ENCODE measurements at places on chromosomes 5 and 9. TPM values are rescaled to one million over a fixed set of nuclear protein-coding genes. Genes with fewer than 3 reads are reported as not detected.

The ANKRD34B gene
- total RNA-seq: not detected

The ABL1 gene
- 34.1 TPM for total RNA-seq

The TPPP gene
- total RNA-seq: not detected

The BARHL1 gene
- total RNA-seq: not detected

The BTNL8 gene
- not detected for total RNA-seq

The STKLD1 gene
- 0.76 TPM for total RNA-seq

The TBC1D2 gene
- 3.5 TPM for total RNA-seq

The SURF4 gene
- 176 TPM for total RNA-seq

The IRX2 gene
- not detected for total RNA-seq

The PITX1 gene
- total RNA-seq: not detected

- no peak for DNase-seq
Measured at GRCh38 chr5:68554571-68555279, 339.2 kb downstream of the PIK3R1 start.

GRCh38 chr9:23790351-23791260 is 35.4 kb downstream of the ELAVL2 start:
- no peak for DNase-seq

DNA sequence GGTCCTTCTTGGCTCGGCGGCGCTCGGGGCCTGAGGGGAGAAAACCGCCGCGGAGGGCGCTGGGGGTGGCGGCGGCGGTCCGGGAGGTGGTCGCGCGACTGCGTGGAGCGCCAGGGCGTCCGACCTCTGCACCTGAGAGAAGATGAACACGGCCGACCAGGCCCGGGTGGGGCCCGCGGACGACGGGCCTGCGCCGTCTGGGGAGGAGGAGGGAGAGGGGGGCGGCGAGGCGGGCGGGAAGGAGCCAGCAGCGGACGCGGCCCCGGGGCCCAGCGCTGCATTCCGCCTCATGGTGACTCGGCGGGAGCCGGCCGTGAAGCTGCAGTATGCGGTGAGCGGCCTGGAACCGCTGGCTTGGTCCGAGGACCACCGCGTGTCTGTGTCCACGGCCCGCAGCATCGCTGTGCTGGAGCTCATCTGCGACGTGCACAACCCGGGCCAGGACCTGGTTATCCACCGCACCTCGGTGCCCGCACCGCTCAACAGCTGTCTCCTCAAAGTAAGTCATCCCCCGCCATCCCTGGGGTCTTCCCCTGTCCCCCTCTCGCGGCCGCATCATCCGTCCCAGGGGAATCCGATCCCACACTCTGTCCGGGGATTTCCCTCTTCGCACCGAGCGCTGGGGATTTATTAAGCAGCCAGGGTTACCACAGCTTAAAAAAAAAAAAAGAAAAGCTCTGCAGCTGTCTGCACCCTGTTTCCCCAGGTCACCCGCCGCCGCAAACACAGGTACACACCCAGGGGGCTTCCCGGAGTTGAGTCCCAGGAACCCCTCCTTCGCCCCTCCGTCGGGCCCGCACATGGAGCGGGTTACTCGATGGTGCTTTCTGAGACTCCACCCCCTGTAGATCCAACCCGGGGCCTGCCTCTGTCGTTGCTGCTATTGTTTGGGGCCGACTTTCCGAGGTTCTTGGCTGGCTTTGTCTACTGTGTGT is at the start of gene GTF3C4:
GTF3C4 (plus strand) TSS at position 8 of the 935 bp plus-strand sequence; CDS start at position 143, 135 bp downstream.
- peak; percentile 51 for DNase-seq

DNA sequence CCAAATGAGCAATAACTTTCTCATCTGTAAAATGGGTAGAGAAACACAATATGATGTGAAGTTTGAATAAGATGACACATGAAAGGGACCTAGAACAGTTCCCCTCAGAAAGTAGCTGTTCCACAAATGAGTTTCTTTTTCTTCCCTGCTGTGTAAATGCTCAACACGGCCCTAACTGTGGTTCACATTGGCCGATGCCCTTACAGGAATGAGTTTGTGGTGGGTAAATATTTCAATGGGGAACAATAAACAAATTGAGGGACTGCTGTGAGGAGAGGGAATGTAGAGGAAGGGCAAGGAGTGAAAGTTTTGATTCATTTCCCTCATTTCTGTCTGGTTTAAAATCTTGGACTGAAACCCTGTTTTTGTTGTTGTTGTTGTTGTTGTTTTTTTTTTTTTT is 12.8 kb downstream of the C6 start:
- no peak for DNase-seq

DNA sequence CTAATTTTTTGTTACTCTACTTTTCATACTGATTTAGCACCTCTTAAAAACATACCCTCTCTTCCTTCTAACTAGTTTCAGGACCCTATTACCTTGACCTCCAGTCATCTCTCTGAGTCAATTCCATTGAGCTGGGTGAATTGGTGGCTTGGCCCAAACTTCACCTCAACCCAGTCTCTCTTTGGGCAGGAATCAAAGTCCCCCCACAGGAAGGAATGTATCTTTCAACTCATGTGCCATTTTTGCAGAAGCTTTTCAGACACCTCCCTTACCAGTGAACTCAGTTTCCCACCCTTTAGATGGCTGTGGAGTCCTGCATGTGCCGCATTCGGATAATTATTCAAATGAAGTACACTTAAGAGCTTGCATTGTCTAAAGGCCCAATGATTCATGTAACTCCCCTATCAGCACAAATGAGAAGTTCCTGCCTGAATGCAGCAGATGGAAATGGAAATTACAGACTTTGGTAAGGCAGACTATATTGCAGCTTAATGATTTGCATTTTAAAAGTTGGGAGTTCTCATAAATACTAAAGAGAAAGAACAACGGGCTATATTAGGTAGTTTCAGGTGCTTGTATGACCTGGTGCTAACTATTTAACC is 693.5 kb downstream of the PTPRD start:
- no peak for DNase-seq

- DNase-seq: no peak
Measured at GRCh38 chr5:107551088-107551487, 119.6 kb downstream of the EFNA5 start.

DNA sequence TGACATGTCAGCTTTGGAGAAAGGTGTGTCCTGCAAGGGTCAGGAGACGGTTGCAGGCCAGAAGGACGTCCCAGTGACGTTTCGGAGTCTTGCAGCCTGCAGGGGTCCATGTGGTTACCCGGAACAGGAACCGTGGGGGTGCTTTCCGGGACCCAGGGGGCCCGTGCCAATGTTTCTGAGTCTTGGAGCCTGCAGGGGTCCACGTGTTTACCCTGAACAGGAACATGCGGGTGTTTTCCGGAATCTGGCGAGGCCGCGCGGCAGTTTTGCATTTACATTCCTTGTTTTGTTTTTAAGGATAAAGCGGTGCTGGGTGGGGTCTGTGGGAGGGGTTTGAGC is 30.6 kb downstream of the NKD2 start:
- no peak for DNase-seq

DNA sequence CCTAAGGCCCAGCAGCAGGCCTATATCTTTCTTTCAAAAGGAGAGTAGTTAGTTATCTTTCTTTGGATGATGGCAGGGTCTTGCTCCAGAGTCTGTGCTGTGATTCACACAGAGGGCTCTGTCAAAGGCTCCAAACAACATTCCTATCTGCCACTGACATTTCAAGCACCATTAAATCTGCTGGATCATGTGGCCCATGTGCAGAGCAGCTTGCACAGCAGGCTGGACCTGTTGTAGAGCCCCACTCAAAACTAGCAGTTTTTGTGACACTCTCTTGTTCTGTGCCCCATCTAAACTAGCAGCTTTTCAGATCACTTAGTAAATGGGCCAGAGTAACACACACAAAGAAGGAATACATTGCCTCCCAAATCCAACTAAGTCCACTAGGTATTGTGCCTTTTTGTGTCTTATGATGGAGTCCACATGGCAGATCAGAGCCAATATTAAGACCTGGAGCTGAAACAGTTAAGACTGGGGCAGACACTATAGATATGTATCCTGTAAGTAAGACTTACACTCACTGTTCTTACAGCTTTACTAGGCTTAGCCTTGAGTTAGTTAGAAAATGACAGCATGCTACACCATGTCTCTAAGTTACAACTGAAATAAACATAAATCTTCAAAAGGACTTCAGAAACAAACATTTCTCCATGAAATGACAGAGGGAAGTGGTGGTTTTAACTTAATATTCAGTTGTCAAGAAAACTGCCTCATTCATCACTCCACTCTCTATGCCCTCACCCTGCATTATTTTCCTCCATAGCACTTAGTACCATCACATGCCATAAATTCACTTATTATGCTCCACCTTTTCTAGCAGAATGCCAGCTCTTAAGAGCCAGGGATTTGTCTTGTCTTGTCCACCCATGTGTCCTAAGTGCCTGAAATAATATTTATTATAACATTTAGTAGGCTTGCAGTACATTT is 400.9 kb downstream of the RAB3C start:
- DNase-seq: no peak

GRCh38 chr9:78288214-78288892 is 8.6 kb upstream of the PSAT1 start:
- DNase-seq: no peak

- no peak for DNase-seq
Measured at GRCh38 chr5:173236531-173237142, 1.6 kb upstream of the NKX2-5 start.

DNA sequence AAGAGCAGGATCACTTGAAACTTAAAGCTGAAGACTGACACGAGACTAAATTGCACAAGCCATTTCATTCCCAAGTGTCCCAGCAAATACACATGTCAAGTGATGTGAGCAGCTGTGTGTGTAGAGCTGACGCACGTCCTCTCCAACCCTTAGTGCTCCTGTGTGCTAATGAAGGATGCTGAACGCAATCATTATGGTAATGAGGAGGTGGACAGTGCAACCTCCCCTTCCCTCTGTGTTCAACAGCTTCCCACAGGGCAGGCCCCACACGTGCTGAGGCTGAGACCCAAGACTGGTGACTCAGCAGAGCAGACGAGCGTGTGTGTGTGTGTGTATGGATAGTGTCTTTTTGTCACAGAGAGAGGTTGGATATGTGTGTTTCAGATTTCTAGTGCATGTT is 702.1 kb downstream of the SEMA5A start:
- no peak for DNase-seq

- no peak for DNase-seq
Measured at GRCh38 chr9:107043886-107044285, 180.9 kb downstream of the ZNF462 start.

DNA sequence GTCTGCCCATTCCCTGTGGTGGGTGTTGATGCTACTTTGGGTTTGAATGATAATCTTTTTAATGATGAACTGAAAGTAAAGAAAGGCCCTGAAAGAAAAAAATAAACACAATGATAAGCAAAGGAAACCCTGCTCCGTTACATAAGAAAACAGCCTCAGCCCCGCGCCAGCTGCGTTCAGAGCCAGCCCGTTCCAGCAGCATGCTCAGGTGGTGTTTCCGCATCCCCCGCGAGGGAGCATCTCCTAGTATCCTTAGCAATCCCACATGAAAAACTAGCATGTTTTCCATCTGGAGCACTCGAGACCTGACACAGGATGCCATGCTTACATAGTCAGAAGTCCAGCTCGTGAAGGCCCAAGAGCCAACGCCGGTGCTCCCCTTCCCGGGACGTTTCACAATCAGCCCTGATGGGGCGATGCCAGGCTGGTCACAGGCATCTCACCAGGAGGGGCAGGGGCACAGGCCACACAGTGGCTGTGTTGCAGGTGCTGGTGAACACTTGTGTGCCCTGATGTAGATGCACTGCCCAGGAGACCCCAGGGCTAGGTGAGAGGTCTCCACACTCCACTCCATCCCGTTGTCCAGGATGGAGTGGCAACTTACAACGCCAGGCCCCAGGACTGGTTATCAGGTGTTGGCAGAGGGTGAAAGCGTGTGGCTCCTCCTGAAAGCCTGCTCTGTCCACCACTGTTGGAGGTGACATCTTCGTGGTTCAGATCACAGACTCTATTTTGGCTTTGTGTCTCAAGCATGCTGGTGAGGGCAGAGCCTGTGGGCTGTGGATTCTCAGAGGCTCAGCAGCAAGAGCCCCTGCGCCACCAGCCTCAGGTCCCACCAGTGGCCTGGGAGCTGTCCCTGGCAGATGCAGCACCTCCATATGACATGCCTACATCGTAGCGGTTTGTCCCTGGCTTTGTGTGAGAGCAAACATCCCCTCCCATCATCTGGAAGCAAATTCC is 246.8 kb upstream of the IRX1 start:
- DNase-seq: no peak

DNA sequence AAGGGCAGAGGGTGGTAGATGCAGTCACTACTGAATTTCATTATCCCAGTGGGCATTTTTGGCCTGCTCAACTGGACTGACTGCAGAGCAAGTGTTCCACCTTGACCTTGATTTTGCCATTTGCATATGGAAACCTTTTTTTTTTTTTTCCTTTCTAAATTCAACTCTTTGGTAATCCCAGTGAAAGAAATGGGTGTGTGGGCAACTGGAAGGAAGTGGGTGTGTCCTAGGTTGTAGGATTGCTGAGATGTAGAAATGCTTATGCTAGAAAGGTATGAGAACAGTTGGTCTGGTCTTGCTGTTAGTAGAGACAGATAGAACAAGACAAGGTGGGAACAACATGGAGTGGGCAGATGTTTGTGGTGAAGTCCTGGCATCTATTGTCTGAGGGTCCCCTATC is 7.8 kb upstream of the IL12B start:
- no peak for DNase-seq

DNA sequence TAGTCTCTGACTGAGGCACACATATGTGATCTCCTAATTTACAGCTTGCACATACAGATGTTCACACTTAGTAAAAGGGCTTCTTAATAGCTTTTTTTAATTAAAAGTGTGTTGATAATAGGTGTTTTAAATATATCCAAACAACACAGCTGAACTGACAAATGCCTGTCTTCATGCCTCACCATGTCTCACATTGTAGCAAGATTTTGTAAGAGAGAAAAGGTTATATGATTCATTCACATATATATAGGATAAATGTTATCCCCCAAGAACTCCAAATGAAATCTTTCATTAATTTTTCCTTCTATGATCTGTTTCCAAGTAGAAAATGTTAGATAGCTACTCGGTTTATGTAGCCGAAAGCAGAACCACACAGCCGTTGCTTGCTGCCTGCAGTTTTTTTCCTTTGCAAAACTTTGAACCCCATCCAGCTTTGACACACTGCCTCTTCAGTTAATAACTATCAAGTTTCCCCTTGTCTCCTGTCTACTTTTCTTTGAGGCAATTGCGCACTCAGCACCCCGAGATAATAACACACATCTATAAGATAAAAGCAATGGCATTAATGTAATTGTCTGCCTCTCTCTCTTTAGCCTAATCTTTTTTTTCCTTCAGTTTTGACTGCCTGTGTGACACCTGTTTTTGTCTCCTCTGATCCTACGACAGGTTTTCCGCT is 299.2 kb downstream of the BNC2 start:
- no peak for DNase-seq

- no peak for DNase-seq
Measured at GRCh38 chr5:133831491-133832224, 136.8 kb downstream of the C5orf15 start.

- no peak for DNase-seq
Measured at GRCh38 chr5:10290438-10290837, 17.3 kb downstream of the CMBL start.

Measured in activated CD8-positive, alpha-beta T cell treated with anti-CD3 and anti-CD28 coated beads, Interleukin-2, amount 10 ng/mL, durations not matched to agents 7 days and 5 days (primary cell).